NCI-H446 (cell line): ENCODE measurements at places on chromosomes 7 and 10.

DNA sequence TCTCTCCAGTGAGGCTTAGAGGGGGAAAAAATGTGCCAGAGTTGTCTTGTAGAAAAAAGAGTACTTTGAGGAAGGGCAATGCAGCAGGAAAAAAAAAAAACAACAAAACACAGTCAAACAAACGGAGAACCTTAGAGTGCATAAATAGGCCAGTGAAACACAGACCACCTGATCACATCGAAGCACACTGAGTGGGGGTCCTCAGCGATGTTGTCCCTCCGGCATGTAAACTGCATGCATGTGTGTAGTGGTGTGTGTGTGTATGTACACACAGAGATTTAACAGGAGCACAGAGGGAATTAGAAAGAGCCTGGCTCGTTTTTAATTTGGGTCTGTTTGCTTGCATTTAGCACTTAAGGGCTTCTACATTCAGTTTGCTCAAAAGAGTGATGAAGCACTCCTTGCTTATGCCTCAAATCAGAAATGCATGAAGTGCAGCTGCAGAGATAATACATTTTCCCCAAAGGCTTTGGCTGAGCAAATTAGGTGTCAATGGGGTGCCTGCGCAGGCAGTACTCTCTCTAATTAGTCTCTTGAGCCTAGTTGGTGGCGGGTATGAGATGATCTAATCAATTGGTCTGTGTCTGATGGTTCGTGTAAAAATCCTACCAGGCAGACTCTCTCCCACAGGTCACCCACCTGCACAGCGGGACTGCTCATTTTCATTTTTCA lies 62.7 kb upstream of the FZD1 start:
- no peak for DNase-seq

- no peak for DNase-seq
Measured at GRCh38 chr7:102304668-102305067, 18.0 kb downstream of the SH2B2 start.

DNA sequence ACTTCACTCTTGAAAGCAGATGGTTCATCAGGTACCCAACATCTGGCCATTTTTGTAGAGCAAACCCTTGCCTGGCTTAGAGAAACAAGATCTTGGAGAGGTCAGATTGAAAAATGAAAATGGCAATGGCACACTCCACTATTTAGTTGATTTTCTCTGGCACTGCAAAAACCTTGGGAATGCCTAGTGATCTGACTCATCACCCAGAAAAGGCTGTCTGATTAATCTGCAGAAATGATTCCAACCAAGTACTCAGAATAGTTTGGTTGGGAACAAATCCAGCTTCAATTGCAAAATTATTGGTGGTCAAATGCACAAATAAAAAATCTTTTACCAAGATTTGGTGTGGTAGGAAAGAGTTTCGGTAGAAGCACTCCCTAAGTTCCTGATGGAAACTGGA lies 351.2 kb downstream of the PHTF2 start:
- no peak for DNase-seq

- no peak for DNase-seq
Measured at GRCh38 chr7:22127835-22128527, 182.3 kb upstream of the CDCA7L start.

- DNase-seq, result no peak
Measured at GRCh38 chr10:58806323-58806722, 293.7 kb downstream of the BICC1 start.

GRCh38 chr7:964401-965231 lies 10.1 kb upstream of the ADAP1 start:
- no peak for DNase-seq

GRCh38 chr10:133154411-133154810 lies 5.6 kb upstream of the KNDC1 start:
- DNase-seq, result no peak

- DNase-seq, result no peak
Measured at GRCh38 chr10:102421757-102422512, 1.3 kb downstream of the FBXL15 start.

- no peak for DNase-seq
Measured at GRCh38 chr7:54841772-54842697, 83.0 kb upstream of the SEC61G start.

DNA sequence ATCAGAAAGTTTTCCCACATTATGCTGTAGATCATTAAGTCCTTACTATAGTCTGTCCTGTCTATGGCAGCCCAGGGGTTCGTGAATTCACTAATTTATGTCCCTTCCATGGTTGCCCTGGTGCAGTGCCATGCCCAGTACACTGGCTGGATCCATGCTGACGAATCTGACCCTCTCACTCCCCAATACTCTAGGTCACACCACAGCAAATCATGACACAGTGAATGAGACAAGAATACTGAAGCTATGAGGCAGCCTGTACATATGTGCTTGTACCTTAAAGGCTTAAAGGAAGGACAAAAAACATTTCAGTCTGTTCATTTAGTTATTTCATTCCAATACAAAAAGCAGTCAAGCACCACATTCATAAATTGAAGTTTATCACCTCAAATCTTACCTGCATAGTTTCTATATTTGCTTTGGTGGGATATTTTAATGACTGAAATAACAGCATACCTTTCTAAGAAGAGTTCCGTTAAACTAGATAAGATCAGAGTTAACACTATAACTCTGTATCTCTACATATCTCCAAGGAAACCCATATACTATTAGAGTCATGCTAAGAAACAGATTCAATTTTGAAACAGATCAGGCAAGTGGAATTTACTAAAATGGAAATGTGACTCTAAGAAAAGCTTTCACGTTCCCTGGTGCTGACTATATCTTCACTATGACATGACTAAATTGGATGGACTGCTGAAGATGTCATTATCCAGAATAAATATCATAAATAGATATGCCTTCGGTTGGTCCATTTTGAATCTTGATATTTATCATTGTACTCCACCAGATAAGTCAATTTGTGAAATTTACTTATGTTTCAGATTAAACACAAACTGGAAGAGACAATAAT lies 36.7 kb downstream of the OSBPL3 start:
- no peak for DNase-seq

DNA sequence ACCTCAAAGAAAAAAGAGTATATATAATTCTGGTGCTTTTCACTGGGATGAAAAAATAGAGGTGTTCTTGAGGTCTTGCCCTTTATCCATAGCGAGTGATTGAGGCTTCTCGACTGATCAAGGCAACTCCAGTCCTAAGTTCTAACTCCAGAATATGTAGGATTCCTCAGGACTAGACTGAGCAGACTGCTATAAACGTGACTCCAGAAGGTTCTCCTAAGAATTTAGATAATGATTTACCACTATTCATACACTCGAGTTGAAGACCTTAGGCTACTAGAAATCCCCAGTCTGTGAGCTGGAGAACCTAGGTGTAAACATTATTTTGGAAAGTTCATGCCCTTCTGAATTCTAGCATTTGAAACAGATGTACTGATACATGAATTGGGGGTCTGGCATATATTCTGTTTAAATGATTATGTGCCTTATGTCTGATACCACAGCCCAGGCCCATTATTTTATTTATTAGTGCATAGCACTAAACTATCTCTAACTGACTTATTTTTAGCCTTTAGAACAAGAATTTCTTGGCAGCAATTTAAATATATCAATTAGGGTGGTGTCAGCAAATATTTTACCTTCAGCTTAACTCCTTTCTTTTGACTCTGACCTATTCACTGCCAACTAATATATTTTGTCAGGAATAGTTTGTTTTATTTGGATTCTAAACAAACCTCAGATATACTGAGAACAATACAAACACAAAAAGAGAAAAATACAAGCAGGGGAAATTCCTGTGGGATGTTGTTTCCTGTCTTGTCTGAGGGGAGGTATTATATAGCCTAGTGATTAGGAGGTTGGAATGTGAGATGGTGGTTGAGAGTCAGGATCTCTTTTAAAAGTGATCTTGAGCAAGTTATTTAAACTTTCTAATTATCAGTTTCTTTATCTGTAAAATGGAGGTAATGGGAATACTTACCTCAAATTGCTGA lies 75.8 kb downstream of the PODXL start:
- DNase-seq, result no peak

- DNase-seq, result no peak
Measured at GRCh38 chr10:12511651-12512050, 162.3 kb downstream of the CAMK1D start.
